ENCODE measurements at places on chromosomes 7 and 10.

- DNase-seq, result no peak
Observed at GRCh38 chr7:75961218-75961617, 33.2 kb downstream of the TMEM120A start.

DNA sequence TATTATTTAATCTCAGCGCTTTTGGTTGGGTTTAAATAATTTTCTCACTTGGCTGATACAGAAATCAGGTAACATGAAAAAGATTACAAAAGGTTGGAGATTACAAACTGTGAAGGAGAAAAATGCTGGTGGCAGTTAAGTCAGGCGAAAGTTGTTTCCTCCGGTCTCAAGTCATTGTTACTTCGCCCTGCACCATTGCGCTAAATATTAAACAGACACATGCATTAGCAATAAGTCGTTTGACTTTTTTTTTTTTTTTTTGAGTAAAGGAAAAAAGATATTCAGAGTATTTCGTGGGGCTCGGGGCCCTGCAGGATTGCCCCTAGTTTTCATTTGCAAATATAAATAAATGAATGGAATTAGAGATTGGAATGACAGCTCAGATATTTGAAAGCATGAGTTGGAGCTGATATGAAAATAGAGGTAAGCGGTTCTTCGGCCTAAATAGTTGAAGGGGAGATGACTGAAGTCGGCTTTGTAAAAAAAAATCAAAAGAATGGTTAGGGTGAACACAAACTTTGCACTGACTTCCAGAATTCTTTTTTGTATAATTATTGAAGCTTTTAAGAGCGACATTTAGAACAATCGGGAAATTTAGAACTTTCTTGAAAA lies 914 bp downstream of the SDHAF3 start:
- no peak for DNase-seq

DNA sequence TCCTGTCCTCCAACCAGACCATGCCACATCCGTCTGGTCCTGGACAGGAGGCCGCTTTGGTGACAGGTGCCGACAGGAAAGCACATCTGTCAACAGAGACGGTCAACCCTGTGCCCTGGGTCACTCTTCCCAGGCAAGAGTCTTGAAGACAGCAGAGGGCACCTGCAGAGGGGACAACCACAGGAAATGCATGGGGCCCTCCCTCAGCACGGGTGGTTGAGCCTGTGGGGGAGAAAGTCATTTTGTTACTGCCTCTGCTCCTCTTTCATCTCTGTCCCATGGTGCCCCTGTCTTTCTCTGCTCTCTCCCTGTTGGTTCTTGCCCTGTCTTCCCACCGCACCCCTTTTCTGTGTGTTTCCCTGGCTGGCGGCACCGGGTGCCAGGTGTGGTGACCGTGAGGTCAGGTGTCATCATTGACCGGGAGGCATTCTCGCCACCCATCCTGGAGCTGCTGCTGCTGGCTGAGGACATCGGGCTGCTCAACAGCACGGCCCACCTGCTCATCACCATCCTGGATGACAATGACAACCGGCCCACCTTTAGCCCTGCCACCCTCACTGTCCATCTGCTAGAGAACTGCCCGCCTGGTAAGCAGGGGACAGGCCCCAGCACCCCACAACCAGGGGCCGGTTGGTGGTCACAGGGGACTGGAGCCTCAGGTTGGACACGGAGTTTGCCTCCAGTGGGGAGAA lies 17.6 kb upstream of the VSIR start:
- no peak for DNase-seq

DNA sequence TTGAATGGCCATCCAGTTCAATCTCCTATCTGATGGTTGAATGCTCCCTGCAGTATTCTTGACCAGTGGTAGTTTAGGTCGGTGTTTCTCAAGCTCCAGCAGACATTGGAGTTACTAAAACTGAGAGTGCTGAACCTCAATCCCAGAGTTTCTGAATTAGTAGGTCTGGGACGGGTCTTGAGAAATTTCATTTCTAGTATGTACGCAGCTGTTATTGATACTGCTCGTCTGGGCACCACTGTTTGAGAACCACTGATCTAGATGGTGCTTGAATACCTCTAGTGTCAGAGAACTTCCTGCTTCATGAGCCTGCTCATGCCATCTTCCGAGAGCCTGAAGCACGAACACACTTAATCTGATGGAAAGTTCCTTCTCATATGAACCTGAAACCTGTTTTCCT lies 99.4 kb upstream of the CREB5 start:
- DNase-seq, result no peak

DNA sequence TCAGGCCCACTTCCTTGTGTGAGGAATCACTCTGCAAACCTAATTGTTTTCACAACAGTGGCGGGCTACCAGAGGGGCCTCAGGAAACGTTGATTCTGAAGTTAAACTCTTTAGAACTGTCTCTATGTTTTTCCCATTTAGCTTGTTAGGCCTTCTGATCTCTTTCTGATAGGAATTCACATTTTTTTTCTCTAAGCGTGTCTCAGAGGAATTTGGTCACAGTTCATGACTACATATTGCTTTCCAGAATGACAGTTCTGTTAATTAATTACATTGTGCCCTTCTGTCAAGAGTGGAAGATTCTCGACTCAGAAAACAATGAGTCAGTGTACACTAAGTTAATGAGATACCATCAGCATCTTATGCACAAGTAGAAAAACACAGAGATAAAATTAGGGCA lies 469.2 kb upstream of the C7orf33 start:
- no peak for DNase-seq

- no peak for DNase-seq
Observed at GRCh38 chr10:86312701-86313270, 53.8 kb downstream of the GRID1 start.

- no peak for DNase-seq
Observed at GRCh38 chr7:42057331-42057730, 179.7 kb downstream of the GLI3 start.

- no peak for DNase-seq
Observed at GRCh38 chr7:128920913-128921582, 10.5 kb upstream of the KCP start.

- DNase-seq, result no peak
Observed at GRCh38 chr10:85604136-85604725, 762.4 kb downstream of the GRID1 start.

DNA sequence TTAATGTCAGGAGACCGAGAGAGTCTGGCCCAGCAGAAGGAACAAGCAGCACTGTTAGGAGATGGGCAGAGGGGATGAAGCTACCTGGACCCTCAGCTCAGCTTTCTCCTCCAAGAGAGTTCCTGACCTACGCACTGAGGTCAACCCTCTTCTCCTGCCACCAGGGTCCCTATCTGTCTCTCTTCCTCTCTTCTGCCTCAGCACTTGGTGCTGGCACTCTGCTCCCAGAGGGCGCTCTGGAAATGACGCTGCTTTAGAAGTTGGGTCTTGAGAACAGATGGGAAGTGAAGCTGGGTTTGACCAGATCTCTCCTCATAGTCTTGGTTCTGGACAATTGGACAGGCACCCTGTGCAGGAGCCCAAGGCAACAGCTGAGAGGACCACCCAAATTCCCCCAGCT lies 216.0 kb upstream of the AGK start:
- no peak for DNase-seq

DNA sequence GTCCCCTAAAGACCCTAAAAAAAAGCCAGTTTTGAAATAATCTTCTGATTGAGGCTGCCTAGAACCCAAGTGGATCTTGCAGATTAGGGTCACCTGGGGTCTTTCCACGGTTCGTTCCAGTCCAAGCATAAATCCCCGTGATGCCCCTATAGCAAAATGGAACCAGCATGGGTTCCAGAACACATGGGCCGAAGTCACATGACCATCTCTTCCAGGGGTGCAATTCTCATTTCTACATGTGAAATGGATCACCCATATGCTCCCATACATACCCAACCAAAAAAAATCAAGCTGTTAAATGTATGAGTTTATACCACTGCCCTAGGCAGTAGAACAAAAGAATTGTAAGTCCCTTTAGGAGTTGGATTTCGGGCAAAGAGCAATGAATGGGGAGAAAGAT lies 245.4 kb downstream of the SKIDA1 start:
- DNase-seq, result no peak

DNA sequence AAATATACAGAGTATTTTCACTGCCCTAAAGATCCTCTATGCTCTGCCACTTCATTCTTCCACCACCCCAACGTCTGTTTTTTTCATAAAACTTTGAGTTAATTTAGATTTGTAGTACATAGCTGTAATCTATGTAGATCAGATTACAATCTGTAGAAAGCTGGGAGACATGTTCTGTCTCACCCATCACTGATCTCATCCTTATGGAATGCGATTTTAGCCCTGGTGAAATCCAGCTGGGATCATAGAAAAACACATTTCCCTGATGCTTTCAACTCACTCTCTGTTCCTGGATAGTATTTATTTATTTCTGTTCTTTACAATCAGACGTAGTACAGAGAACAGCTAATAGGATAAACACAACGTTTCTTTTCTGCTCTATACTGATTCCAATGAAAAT lies 521.0 kb downstream of the KIF20B start:
- no peak for DNase-seq

All from activated naive CD8-positive, alpha-beta T cell treated with anti-CD3 and anti-CD28 coated beads, Interleukin-2, amount 50 U/mL, for 24 hours (primary cell).